ENCODE measurements at places on chromosomes 6 and 20.

- DNase-seq, result no peak
Measured at GRCh38 chr20:33667245-33667675, 517 bp downstream of the ACTL10 start.

DNA sequence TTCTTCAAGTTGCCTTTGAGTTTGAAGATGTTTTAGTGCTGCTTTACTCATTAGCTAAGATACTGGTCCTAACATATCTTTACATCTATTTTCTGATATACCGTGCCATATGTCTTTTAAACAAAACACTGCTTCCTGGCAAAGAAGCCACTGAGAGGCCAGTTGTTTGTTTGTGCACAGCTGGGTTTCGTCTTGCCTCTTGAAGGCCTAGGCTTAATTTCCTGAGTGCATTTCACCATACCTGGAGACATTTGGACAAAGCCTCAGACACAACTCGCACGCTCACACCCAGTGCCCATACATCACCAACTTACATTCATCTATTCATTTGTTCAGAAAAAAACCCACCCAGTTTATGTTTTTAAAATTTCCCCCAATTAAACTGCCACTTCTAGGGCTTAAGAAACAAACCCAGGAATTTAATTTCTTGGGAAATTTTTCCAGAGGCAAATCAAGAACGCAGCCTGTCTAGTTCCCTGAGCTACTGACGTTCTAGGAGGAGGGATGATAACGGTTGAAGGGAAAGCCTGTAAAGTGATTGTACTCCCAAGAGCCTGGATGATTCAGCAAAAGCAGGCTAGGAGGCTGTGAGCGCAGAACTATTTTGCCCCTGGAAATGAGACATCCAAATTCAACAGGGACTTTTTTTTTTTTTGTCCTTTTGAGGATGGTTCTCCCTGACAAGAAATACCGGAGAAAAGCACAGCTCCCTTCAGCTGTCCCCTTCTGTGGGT is 77.7 kb downstream of the OLIG3 start:
- no peak for DNase-seq

DNA sequence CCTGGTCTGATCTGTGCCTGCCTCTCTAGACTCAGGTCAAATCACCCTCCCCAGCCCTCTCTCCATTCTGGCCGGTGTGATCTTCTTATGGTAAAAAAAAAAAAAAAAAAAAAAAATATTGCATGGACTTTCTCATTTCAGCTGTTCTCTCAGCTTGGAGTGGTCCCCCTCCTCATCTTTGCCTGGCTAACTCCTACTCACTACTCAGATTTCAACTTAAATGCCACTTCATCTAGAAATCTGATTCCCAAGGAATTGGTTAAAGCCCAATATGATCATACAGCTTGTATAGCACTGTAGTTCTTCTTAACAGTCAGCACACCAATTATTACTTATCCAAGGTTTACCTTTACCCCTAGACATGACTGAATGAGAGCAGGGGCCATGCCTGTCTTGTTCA is 105.9 kb upstream of the CARMIL1 start:
- no peak for DNase-seq

GRCh38 chr20:47789764-47790579 is 4.7 kb upstream of the SULF2 start:
- no peak for DNase-seq

DNA sequence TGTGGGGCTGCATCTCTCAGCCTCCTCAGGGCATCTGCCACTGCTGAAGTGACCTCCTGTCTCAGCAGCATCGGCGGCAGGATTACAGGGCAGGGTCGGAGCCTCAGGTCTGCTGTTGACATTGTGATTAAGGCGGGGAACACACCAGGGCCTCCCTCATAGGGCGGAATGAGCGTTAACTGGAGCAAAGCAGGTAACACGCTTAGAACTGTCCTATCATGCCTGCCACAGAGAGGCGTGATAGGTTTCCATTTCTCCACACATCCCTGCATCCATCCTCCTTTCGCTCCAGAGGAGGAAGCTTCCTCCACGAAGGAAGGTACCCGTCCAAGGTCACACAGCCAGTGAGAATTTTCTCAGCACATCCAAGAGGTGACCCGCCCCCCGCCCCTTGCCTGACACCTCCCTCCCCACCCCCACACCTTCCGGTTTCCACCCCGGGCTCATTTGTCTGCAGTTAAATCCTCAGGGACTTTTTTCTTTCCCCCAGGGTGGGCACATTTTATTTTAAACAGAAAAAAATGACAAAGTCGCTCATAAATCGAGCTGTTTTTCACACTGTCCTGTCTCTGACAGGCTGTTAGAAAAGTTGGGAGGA is 200.8 kb downstream of the TFAP2C start:
- DNase-seq, result no peak

GRCh38 chr6:53433951-53434285 is 85.2 kb upstream of the ELOVL5 start:
- no peak for DNase-seq

GRCh38 chr6:7198833-7199800 is 91.4 kb downstream of the RREB1 start:
- DNase-seq, result no peak

- DNase-seq, result no peak
Measured at GRCh38 chr6:104766595-104766994, 93.1 kb downstream of the HACE1 start.

- no peak for DNase-seq
Measured at GRCh38 chr20:10447028-10447427, 11.9 kb downstream of the SLX4IP start.

DNA sequence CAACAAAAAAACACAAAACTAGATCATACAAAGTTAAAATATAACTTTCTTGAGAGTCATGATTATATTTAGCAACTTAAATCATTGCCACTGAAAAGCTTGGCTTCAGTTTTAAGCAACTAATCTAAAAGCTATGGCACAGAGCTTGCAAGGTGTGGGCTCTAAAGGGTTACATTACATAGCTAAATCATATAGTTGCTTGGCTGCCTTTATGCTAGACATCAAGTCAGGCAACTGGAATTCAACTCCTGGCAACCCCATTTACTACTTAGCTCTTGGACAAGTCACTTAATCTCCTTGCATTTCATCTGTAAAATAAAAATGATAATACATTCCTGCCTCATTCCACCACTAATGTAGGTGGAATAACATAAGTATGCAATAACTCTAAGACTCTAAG is 40.9 kb upstream of the GCM1 start:
- DNase-seq, result no peak

DNA sequence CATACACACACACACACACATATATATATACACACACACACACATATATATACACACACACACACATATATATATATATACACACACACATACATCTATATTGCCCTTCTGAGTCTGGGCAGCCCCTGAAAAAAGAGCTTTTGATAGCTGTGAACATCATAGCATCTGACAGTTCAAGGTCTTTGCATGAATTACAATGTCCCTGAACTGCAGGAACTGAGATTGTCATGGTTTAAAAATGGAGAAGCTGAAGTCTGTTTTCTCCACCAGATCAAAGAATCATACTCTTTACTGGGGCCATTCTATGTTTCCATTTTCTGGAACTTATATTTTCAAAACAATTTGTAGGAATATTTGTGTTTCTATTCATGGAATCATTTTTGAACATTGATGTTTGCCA is 189.8 kb downstream of the ZDHHC14 start:
- DNase-seq, result no peak

- DNase-seq, result no peak
Measured at GRCh38 chr6:112938650-112939049, 591.5 kb downstream of the RFPL4B start.

GRCh38 chr20:62117658-62118057 is 4.6 kb upstream of the LSM14B start:
- DNase-seq, result no peak

DNA sequence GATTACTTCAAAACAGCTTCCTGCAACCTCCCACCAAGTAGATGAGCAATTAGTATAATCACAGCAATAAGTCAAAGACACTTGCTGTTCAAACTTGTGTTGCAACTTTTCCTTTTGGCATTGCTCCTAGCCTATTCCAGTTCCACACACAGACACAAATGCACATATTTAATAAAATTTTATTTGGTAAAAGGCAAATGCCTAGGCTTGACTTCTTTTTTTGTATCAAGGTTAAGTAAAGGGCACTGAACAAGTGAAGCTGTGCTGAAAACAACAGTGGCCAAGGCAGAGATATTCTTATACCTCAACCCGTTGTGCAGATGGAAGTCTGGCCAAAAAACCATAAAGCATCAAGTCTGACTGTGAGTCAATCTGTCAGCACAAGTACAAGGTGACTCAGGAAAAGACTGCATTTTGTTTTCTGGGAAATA is 708.4 kb upstream of the CITED2 start:
- no peak for DNase-seq

DNA sequence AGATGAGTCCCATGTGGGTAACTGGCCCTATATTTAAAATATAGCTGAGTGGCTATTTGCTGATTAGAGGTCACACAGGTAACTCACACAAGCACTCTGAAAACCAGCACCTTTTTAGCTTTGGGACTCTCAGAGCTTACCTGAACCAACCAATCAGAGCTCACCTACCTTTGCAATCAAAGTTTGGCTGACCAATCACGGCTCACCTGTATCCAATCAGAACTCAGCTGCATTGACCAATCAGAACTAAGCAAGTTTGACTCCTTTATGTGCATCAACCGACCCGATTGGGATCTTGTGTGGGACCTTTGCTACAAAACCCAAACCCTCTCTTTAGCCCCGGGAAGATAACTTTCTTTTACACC is 106.8 kb upstream of the NXT1 start:
- DNase-seq, result no peak

DNA sequence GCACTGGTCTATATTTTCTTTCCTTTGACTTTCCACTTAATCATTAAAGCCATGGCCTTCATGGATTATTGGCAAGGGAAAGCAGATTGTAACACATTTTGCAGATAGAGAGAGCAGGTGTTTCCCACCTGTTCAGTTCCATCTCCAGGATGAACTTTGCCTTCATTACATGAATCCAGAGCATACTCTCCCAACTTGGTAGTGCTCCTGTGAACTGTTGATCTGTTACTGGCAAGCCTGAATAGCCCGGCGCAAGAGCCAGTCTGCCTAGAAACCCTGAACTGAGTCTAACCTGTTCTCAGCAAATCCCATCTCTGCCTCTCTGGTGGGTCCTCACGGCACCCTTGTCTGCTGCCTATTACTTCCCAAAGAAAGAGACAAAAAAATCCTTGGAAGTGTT is 210.3 kb downstream of the PLCB1 start:
- DNase-seq, result no peak

DNA sequence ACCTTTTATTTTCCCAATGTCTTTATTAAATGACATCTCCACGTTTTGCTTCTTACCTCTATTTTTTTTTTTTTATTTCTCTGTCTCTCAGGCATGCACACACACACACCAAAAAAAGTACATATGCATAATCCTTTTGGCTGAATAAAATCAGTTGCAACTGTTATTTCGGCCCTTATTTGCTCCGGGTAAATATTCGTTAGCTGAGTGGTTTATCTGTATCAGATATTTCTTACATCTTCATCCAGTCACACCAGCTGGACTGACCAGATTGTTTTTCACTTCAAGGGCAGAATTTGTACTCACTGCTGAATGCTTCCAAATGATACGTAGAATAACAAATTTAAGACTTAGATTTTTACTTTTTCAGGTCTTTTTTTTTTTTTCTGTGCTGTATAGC is 45.5 kb downstream of the PTPN1 start:
- no peak for DNase-seq

- no peak for DNase-seq
Measured at GRCh38 chr6:152399399-152399798, 237.8 kb downstream of the SYNE1 start.

DNA sequence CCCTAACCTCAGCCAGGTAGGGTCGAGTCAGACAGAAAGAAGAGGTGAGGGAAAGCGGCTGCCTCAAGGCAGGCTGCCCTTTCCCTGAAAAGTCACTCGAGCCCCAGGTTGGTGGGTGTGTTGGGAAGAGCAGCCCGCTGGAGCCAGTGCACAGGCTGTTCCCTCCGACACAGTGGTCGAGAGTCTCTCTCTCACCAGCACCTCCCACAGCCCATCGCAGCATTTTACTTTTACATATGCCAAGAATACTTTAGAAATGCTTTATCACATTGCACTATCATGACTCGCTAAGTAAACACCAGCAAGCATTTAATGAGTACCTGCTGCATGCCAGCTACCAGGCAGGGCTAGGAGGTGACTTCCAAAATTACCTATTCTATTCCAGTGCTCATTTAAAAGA is 1.7 kb downstream of the PRPH2 start:
- no peak for DNase-seq

GRCh38 chr6:12823847-12824246 is 107.3 kb downstream of the PHACTR1 start:
- no peak for DNase-seq

GRCh38 chr20:63495741-63496595 is 2.9 kb downstream of the EEF1A2 start:
- peak; percentile 77 for DNase-seq

- DNase-seq, result no peak
Measured at GRCh38 chr6:74073429-74073828, 377.4 kb downstream of the CD109 start.

- DNase-seq, result no peak
Measured at GRCh38 chr6:109510358-109510757, 27.3 kb upstream of the ZBTB24 start.

Measured in neural crest cell (in vitro differentiated cells).